ENCODE measurements at places on chromosomes 6 and 20. TPM values are rescaled to one million over a fixed set of nuclear protein-coding genes. Genes with fewer than 3 reads are reported as not detected.

DNA sequence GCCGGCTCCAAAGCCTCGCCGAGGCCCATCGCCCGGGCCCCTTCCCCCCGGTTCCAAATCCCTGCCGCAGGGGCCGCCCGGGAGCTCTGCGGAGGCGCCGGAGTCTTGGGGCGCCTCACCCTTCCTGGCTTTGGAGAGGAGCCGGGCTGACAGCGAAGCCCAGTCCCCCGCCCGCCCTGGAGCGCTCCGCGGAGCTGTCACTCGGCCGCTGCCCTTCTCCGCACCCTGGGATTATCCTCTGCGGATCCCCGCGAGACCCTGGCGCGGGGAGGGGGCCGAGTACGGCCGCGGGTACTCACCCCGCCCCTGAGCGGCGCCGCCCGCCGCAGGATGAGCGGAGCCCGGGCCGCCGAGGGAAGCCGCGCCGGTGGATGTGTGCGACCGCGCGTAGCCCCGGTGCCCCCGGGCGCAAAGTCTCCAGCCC lies 343 bp downstream of the SNAP91 start:
- DNase-seq, result no peak

DNA sequence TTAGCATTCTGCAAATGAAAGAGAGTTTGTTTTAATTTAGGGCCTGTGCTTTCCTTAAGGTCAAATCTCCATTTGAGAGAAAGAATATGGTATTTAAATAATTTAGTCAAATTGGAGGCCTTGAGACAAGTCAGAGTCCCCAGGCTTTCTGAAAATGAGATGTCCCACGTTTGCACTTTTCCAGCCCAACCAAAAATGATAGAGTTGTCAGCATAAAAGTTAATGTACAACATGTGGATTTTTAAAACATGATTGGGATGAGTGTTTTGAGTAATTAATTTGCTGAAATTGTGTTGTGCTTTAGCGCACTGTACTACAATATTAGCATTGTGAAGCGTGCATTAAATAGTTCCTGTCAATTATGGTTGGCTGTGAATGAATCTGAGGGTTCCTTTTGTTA lies 10.0 kb downstream of the CD83 start:
- DNase-seq, result no peak

DNA sequence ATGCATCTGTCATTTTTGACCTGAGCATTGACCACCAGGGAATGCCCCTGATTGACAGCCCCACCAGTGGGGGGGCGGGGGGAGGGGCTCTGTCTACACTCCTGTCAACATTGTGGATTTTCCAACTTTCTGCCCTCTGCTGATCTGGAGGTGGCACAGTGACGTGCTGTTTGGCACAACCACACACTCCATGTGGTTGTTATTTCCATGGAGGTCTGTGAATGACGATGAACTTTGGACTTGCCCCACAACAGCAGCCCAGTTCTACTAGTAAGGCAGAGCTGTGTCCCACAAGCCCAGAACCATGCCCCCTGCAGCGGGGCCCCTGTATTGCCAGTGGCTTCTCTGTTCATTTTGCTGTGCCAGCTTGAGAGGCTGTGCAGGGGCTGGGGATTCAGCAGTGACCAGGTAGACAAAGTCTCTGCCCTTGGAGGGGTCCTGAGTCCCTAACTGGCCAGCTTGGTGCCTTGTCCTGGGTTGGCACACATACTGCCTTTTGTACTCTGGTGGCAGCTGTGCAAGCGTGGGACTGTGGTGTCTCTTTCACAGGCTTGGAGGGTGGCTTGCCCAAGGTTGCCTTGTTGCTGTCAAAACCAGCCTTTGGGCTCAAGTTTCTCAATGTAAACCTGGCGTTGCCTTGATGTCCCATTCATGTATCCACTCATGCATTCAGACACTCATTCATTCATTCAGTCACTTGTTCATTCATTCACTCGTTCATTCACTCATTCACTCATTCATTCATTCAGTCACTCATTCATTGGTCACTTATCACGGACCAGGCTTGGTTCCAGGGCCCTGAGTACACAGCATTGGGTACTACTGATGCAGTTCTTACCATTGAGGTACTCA lies 108.5 kb downstream of the SYCP2 start:
- DNase-seq, result no peak

DNA sequence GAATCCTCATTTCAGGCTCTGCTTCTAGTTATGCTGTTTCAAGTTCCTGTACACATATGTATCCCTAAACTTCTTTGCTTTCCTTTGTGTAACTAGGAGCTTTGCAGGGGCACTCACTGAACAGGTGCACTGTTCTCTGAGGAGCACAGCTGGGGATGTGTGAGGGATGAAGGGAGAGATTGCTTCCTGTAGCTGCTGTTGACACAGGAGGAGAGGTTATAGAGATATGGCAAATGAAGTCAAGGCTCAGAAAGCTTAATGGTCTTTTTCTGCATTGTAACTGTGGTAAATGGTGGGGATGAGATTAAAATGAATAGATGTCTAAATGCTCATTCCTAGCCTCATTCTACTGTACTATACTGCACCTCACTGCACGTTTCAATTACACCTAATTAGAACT lies 454.3 kb downstream of the BTBD3 start:
- DNase-seq, result no peak

DNA sequence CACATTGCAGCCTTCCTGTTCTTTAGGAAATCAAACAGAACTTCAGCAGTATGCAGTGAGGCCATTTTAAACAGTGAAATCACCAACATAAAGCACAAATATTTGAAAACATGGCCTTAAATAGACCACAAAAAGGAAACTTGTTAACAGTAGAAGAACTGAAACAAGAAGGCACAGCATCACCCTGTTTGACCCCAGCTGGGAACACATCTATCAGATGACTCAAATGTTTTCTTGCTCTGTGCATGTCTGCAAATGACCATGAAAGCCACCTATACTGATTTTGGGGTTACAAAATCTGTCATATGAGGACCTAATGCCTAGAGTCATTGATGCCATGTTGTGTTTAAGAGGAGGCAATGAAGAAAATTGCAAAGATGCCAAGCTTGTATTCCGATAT lies 123.8 kb upstream of the ADGRF1 start:
- DNase-seq, result no peak

DNA sequence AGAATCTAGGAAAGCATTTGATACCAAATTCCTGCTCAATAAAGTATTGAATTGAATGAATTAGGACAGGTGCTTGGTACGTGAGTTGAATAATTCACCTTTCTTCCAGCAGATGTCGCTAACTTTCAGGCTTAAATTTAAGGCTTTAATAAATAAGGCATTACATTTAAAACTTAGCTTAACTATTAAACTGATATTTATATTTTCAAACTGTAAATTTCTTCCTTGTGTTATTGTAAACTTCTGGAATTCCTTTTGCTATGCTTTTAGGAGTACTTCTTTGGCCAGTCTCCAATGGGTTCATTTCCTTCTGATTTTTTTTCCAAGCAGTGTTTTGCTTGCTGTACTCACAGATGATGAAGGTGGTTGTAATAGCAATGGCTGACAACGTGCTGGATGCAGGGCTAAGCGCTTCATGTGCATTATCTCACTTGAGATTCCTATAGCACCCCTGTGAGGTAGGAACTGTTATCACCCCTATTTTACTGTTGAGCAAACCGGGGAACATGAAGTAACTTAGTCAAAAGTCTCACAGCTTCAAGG lies 71.3 kb upstream of the SLC2A12 start:
- DNase-seq, result peak; percentile 80

GRCh38 chr6:116145803-116146675 lies 20.1 kb upstream of the COL10A1 start:
- DNase-seq, result no peak

DNA sequence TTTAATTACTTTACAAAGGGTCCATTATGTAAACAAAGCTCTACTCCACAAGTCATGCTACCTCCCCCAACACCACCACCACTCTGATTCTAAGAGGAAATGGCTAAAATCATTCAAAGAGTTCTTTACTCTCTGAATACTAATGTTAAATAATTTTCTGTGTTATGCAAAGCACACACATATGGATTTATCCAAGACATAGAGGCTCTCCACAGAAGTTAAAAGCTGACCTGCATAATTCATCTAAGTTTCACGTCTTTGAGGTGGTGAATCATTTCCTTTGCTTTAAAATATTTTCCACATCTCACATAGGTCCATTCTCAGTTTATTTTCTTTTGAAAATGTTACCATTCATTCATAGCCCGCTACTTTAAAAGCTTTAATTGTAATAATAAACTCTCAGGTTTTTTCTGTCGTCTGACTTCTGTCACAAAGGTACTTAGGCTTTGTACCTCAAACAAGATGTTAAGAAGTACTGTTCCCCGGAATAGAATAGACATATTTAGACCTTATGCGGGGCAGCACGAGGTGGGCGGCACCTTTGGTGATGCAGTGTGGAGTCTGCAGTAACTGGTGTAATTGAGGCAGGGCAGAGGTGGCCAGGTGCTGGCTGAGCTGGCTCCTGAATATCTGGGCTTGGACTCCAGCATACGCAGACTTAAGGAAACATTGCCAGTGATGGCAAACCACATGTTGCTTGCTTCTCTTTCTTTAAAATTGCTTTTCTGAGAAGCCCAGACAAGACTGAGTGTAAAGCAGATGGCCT lies 55.8 kb downstream of the KIF6 start:
- no peak for DNase-seq

GRCh38 chr6:149680503-149680902 lies 32.0 kb upstream of the KATNA1 start:
- DNase-seq, result no peak

DNA sequence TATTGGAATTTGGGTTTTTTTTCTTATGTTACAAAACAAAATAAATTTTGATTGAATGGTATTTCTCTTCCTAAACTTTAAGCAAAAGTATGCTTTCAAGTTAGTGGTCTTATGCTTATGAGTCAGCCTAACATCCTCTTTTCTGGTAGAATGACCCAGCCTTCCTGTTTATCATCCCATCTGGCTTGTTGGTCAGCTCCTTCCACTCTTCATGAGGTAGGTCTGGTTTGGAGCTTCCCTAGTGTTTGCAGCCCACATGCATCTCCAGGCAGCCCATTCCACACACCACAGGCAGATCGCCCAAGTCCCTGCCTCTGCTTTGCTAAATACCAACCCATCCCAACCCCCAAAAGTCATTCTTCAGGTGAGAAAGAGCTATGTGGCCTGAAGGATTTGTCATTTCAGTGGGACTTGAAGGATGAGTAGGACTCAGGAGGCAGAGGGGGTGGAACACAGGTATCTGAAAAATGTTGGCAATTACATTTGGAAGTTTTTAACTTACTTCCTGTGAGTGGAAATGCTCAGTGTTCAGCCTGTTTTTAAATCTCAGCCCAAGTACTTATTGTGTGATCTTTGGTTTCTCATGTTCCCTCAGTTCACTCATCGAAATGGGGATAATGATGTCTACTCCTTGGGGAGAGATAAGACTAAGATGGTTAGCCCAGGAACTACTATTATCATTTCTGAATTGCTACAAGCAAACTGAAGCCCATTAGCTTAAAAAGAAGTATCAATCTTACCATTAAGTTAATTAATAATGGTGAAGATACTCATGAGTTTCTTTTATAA lies 294.0 kb downstream of the ADGB start:
- DNase-seq, result peak; percentile 34

- no peak for DNase-seq
Observed at GRCh38 chr20:41670631-41671030, 52.5 kb upstream of the CHD6 start.

- DNase-seq, result no peak
Observed at GRCh38 chr6:149212206-149212605, 105.3 kb upstream of the TAB2 start.

GRCh38 chr6:13412639-13413465 lies 74.5 kb downstream of the GFOD1 start:
- no peak for DNase-seq

DNA sequence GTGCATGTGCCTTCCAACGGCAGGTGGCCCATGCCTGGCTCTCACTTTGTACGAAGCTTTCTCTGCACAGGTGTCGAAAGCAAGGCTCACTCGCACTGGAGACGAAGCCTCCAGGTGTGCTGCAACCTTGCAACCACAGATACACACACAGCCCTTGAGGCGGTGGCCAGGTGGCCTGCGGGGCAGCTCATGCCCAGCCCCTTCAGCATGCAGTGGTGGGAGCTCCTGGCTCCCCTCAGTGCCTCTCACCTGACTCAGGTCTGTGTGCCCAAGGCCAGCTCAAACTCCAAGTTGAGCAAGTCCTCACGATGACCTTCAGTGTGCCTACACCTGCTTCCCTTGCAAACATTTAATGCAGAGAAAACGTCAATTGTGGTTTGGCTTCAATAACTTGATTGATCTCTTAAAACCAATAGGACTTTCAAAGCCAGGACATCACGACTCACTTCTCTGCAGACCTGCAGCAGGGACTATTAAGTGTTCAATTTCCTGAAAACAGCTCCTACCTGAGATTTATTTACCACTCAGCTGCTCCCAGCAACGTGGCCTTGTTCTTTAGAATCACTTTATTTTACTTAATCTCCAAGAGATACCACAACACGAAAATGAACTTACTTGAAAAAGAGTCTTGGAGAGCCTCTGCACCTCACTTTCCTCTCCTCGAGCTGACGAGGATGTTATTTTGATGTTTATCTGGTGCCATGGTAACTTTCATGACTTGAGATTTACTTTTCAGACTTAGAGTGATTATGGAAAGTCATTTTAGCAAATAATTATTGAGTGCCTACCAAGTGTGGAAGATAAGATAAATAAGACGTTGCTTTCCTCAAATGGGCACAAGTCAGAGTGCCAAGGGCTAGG lies 86.3 kb downstream of the SLC22A23 start:
- no peak for DNase-seq

DNA sequence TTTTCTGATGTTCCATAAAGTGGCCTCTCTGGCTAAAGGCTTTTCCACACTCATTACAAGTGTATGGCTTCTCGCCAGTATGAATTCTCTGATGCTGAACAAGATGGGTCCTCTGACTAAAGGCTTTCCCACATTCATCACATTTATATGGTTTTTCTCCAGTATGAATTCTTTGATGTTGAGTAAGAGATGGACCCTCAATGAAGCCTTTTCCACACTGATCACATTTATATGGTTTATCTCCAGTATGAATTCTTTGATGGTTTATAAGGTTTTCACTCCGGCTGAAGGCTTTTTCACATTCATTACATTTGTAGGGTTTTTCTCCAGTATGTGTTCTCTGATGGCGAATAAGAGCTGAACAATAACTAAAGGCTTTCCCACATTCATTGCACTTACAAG lies 20.4 kb downstream of the ZNF184 start:
- DNase-seq, result no peak

DNA sequence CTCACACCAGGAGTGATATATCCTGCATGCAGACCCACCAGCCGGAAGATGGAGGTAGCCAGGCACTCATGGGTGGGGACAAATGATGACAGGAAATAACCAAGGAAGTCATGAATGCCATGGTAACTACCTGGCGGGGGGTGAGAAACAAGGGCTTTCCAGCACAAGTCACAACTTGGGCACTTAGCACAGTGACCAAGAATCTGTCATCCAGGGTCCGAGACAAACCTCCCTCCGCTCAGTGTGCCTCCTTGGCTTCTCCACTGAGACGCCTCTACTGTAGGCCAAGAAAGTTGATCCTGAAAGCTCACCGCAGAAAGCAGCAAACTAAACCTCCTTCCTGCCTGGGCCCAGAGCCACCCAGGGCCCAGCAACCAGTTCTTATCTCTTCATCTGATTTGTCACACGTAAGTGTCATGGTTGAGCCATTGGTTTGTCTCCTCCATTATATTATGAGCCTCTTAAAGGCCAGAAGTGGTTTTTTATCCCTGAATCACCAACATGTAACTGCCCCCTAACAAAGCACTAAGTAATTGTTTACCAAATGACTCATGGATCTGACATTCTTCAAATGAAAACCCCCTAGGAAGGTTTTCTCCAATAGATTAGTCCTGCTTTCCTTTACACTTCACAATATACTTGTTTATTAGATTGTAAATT lies 84.3 kb upstream of the TAB2 start:
- DNase-seq, result peak; percentile 94

NKAPL gene
- polyA plus RNA-seq, result 0.34 TPM

CYP24A1 gene
- polyA plus RNA-seq, result 4.7 TPM

TEAD3 gene
- 12.8 TPM for polyA plus RNA-seq

MYLK4 gene
- 0.12 TPM for polyA plus RNA-seq

MDFI gene
- 121 TPM for polyA plus RNA-seq

RIN2 gene
- polyA plus RNA-seq, result 29.1 TPM

Data from mammary epithelial cell (primary cell).